ENCODE measurements at places on chromosomes 5 and 9. TPM values are rescaled to one million over a fixed set of nuclear protein-coding genes. Genes with fewer than 3 reads are reported as not detected.

- no peak for DNase-seq
Measured at GRCh38 chr9:110745676-110746075, 77.1 kb downstream of the MUSK start.

GRCh38 chr5:22033066-22033465 is 820.1 kb downstream of the CDH12 start:
- no peak for DNase-seq

- no peak for DNase-seq
Measured at GRCh38 chr9:112487799-112488340, 1.2 kb downstream of the KIAA1958 start.

DNA sequence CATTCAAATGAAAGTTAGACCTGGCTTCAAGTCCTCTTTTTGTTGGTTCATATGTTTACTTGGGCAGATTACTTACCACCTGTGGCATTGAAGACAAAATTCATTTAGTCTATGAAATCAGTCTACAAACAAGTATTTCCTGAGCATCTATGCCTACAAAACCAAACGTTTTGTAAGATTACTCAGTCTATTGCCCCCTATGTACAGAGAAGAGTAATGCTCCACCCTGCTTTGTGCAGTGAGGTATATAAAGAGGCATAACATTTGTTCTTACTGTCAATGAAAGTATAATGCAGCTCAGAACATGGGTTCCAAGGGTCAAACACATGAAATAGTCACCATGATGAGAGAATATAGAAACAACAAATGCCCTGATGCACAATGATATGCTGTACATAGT is 580.7 kb downstream of the KIF4B start:
- no peak for DNase-seq

DNA sequence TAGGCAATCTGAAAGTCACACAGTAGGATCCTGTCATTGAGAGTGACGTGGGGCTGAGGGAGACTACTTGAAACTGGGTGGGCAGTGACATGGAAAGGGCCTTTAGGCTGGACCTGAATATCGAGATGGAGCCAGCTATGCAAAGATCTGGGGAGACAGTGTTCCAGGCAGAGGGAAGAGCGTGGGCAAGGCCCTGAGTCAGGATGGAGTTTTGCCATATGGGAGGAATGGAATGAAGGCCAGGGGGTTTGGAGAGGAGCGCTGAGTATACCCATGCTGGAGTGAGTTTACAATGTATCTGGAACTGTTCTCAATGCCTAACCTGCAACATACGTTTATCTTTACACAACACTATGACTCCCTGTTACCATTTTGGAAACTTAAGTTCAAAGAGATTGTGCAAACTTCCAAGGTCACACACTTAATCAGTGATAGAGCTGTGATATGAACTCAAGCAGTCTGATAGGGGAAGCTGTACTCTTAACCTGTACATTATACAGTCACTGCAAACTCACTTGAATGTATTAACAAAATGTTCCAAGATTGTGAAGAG is 33.5 kb downstream of the INSYN2B start:
- DNase-seq = no peak

DNA sequence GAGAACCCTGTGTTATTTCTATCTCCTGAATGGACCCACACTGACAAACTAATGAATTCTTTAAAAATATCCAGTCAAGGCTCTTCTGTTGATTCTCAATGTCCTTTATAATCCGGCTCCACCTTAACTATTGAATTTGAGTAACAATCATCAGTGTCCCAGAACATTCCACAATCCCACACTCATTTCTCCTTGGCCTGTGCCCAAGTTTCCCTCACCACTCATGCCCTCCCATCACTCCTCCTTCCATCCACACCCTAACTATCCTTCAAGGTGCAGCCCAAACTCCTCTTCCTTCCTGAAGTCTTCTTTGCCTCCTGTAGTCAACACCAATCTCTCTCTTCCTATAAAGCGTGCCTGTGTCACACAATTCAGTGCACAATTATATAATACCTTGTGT is 106.1 kb downstream of the NUDT12 start:
- no peak for DNase-seq

DNA sequence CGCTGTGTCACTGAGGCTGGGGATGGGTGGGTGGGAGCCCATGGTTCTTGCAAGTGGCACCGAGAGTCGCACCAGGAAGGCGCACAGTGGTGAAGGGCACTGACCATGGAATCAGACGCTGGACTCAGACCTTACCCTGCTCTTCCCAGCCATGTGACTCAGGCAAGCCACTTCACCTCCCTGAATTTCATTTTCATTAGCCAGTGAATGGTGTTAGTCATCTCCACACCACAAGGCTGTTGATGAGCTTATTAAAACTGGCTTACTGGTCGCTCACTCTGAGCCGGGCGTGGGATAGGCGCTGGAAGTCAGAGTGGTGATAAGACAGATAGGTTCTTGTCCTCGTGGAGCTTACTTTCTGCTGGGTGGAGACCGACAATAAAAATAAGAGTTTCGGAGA is 25.1 kb downstream of the FGF18 start:
- DNase-seq = no peak

The PDLIM4 gene
- polyA plus RNA-seq = 2.5 TPM

All from HepG2 (cell line).